ENCODE measurements at places on chromosomes 1 and 21. TPM values are rescaled to one million over a fixed set of nuclear protein-coding genes. Genes with fewer than 3 reads are reported as not detected.

The SLC16A4 gene
- 26.5 TPM for total RNA-seq

The ARID4B gene
- 16.4 TPM for total RNA-seq

The CRB1 gene
- total RNA-seq: not detected

The STIL gene
- 9.8 TPM for total RNA-seq

The NRIP1 gene
- total RNA-seq: 23.8 TPM

The EIF3I gene
- 292 TPM for total RNA-seq

The GPR153 gene
- total RNA-seq: 1.0 TPM

The ZNF648 gene
- not detected for total RNA-seq

The TIPRL gene
- total RNA-seq: 32.5 TPM

The UMODL1 gene
- not detected for total RNA-seq

The PTGFR gene
- not detected for total RNA-seq

The PLCH2 gene
- 0.41 TPM for total RNA-seq

The HES2 gene
- 3.5 TPM for total RNA-seq

The FCER1G gene
- total RNA-seq: not detected

The CD101 gene
- total RNA-seq: 0.60 TPM

The DHX9 gene
- 176 TPM for total RNA-seq

The LCE3D gene
- total RNA-seq: 0.59 TPM

The MPC2 gene
- total RNA-seq: 73.4 TPM

The KCNA2 gene
- total RNA-seq: 0.01 TPM

The FMO2 gene
- total RNA-seq: not detected

The THEMIS2 gene
- 0.51 TPM for total RNA-seq

The TMPRSS15 gene
- total RNA-seq: not detected

The GJB5 gene
- 0.13 TPM for total RNA-seq

The ZNF644 gene
- 11.4 TPM for total RNA-seq

The ATPAF1 gene
- 33.1 TPM for total RNA-seq

The DYNLT5 gene
- total RNA-seq: not detected

The CR2 gene
- total RNA-seq: not detected

The HES3 gene
- total RNA-seq: not detected

The UBL4B gene
- total RNA-seq: not detected

The PTPRC gene
- 0.01 TPM for total RNA-seq

The TNFSF18 gene
- not detected for total RNA-seq

The FMO1 gene
- total RNA-seq: not detected
